ENCODE measurements at places on chromosomes 6 and 20.

DNA sequence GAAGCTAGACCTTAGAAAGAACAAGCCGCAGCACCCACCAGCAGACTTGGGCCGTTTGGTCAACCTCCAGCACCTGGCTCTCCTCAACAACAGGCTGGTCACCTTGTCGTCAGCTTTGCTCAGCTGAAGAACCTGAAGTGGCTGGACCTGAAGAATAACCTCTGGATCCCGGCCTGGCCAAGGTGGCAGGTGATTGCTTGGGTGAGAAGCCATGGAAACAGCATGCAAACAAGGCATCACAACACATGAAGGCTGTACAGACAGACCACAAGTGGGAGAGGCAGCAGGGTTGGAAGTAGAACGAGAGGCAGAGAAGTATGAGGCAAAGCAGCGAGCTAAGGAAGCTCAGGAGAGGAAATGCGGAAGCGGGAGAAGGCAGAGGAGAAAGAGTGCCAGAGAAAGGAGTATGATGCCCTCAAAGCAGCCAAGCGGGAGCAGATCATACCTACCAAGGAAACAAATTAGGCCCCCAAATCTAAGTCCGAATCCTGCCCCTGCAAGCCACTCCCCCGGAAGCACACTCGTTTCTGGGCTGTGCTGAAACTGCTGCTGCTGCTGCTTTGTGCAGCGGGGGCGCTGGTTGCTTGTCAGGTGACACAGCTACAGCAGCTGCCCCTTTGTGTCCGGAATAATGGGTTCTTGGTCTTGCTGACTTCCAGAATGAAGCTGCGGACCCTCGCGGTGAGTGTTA is 121.6 kb upstream of the LGSN start:
- DNase-seq = peak; percentile 91

DNA sequence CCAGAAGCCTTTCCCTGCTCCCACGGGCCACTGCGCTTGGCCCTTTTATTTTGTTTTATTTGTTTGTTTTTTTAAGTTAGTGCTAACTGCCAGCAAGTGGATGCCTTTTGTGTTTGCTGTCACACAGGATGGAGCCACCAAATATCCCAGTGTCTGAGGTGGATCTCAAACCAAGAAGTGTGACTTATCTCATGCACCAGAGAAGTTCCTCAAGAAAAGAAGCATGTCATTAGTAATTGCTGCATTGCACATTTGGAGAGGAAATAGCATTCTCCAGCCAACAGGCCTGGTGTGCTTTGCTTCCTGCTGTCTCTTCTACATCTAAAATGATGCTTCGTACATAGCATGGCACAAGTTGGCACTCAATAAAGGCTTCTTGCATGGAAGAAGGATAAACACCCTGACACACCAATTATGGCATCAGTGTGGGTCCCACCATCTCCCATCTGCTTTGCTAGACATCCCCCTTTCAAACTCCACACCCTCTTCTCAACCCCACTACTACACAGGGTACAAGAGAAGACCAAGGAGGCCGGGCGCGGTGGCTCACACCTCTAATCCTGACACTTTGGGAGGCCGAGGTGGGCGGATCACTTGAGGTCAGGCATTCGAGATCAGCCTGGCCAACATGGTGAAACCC is 1.9 kb upstream of the ATP9A start:
- no peak for DNase-seq

DNA sequence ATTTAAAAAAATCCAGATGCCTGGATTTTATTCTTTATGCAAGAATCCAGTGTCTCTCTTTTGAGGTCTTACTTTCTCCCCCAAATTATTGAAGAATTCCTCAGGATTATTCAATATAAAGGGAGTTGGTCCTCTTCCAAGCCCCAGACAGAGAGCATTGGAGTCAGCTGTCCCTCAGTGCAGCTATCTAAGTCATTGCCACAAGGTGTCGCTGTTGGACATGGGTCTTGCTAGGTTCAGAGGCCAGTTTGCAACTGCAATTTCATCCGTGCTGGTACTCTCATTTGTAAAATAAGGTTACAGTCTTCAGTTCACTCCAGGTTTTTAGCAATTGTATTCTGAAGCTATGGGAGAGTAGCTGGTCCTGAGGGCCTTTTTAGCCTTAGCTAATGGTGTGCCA is 27.8 kb downstream of the CCN2 start:
- DNase-seq = peak; percentile 33

GRCh38 chr6:100163035-100163434 is 169.0 kb upstream of the MCHR2 start:
- DNase-seq = no peak

DNA sequence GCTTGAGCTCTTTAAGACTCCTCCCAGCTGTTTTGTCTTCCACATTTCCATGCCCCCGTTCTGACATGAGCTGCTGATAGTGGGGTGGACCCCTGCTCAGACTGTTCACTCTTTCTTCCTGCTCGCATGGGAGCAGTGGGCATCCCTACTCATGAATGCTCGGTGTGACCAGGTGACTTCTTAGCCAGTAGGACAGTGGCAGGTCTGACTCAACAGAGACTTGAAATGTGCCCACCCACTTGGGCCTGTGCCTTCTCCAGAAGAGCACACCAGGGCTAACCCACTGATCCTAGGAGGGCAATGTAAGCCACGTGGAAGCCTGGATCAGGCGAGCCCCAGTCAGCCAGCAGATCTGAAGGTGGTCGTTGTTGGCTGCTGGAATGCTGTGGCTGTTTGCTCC is 582.0 kb downstream of the QKI start:
- no peak for DNase-seq

DNA sequence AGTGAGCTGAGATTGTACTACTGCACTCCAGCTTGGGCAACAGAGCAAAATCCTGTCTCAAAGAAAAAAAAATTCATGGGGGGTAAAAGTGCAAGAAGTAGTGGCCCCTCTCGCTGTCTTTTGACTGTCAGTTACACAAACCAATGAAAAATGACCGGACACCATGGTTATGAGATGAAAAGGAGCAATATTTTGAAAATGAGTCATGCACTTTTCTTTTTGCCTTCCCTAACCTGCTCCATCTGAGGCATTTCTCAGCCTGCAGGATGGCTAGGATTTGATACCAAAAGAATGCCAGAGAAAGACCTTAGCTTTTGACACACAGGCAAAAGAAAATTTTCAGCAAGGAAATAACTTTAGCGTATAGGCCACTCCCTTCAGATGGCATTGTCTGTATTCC is 181.7 kb upstream of the ARID1B start:
- no peak for DNase-seq

GRCh38 chr6:2680264-2680922 is 70.3 kb downstream of the MYLK4 start:
- DNase-seq = no peak

DNA sequence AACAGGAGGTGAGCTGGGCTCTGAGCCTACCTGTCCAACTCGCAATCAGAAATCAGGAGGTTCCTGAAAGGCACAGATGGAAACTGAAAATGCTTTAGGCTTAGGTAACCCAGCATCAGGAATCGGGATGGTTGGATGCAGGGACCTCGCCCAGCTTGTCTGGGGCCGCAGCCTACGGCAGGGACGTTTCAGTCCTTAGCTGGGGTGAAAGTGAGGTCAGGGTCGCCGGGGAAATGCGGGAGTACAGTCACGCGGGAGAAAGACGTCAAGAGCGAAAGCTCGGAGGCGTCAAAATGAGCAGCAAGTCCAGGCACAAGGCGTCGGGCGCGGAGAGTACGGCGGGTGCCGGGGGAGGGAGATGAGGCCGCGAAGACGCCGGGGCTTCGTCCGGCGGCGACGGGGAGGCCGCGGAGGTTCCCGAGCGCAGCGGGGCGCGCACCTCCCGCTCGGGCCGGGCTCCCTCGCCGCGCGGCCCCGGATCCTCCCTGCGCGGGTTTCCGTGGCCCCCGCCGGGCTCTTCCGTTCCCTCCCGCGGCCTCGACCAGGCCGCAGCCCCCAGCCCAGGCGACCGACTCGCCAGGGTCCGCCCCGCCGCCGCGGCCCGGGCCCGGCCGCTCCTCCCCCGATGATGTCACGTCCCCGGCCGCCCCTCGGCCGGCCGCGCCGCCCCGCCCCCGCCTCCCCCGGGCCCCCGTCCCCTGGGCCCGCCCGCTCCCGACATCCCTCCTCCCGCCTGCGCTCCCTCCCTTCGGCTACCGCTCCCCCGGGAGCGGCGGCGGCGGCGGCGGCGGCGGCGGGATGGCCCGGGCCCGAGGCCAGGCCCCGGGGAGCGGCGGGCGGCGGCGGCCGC is at the start of gene EBF4:
TSS of gene EBF4 (plus strand) at position 745 of the 850 bp plus-strand sequence. CDS start 866 bp downstream, outside the sequence.
- DNase-seq = peak; percentile 19

DNA sequence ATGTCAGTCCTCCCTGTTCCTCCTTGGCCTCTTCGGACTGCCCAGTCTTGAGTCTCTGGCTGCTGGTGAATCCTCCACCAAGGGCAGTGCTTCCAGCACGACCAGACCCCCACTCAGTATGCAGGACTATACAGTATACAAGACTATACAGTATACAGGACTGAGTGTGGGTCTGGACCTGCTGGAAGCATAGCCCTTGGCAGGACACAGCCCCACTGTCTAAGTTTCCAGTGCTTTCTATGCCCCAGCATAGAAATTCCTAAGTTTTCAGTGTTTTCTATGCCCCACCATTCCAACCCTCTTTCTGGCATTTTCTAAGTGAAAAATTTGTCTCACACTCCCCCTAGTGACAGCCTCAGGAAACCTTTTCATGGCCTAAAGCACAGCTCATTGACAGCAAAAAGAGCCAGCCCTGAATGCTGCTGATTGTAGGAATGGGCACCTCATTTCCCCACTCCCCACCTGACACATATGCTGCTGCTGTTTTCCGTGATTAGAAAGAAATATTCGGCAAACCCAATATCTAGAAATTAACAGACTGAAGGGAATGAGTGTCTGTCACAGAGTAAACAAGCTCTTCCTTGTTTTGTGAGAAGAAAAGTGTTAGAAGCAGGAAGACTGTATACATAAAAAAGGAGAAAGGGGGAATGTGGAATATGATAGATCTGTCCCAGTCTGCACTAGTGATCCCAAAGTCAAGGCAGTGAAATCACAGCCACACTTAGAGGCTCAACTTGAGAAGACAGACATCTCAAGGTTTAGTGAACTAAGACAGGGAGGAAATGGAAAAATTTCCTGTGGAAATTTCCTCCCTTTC is 206.9 kb downstream of the IBTK start:
- DNase-seq = peak; percentile 46

DNA sequence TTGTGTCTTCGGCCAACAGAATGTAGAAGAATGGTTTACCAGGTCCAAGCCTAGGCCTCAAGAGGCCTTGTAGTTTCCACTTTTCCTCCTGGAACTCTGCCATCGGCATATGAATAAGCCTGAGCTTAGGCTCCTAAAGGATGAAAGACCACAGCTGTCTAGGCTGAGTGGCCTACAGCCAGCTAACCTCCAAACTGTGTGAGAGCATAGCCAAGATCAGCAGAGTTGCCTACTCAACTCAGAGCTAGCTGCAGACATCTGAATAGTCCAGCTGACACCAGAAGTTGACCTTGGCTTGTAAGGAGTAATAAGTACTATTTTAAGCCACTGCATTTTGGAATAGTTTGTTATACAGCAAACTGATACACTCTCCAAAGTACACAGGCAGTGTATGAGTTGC is 52.6 kb upstream of the SMIM29 start:
- no peak for DNase-seq

- DNase-seq = no peak
Observed at GRCh38 chr6:5294392-5295211, 33.3 kb downstream of the FARS2 start.

GRCh38 chr6:53258774-53259155 is 90.0 kb downstream of the ELOVL5 start:
- DNase-seq = no peak

GRCh38 chr6:158561321-158561884 is 1.5 kb downstream of the TMEM181 start:
- DNase-seq = no peak

- DNase-seq = no peak
Observed at GRCh38 chr6:35019171-35019570, 122.0 kb downstream of the TCP11 start.

DNA sequence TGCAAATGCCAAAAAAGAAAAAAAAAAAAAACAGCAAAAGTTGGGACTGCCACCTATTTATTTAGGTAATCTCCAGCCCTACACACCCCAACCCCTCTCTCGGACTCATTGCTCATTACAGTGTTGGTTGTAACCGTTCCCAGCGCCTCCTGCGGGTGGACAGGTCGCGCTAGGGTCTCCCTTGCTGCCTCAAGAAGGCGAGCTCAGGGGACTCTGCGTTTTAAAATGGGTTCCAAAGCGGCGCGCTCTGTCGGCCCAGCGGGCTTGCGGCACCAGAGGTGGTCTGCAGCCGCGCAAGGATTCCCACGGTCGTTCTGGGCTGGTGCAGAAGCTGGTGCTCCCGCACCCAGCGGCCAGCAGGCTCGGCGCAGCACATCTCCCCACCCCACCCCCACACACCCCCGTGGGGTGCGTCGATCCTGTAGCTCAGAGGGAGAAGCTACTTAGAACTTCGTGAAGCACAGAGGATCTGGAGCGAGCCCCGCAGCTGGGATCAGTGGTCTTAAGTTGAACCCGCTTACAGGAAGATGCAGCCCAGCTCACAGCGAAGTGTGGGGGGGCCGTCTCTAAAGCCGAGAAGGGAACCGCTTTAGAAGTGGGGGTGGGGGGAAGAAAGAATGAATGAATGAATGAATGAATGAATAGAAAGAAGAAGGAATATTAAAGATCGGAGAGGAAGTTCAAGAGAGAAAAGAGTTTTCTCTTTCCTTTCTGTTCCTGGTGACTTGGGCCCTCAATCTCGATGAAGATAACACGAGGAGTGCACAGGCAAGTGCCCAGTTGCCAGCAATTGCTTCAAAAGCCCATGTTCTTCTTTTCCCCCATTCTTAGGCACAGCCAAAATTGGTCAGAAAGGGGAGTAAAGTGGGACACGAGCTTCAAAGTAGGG is 780 bp downstream of the TFAP2A start:
- DNase-seq = peak; percentile 55

DNA sequence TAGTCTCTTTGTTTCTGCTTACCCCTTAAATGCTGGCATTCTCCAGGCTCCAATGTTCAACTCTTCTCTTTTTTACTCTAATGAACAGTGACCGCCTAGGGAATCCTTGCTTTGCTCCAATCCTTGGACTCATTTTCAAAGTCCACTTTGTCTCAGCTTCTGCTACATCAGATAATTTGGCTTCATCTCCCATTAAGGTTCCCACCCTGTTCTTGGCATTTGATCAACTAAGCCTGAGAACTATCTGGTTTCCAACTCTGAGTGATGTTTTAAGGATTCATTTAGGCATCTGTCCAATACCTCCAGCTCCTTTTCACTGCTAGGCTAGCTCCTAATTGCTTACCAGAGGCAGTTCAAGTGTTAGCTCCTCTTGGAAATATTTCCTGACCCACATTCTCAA is 64.9 kb downstream of the ME1 start:
- DNase-seq = no peak

GRCh38 chr6:89299466-89299850 is 15.6 kb downstream of the GABRR2 start:
- DNase-seq = no peak

DNA sequence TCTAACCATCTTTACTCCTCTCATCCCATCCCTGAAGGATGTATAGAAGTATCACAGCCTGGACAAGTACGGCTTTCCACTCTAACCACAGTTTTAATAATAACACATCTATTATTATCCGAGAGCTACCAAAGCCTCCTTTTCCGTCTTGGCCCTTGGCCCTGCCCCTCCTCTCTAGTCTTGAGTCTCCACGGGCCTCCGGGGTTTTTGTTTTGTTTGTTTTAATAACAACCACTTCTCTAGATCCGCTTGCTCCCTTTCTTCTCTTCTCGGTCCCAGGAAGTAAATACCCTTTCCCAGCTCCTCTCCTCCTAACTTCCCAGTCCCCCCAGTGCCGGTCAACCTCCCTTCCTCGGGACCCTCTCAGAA is 661 bp downstream of the LCA5 start:
- DNase-seq = no peak

- no peak for DNase-seq
Observed at GRCh38 chr6:99331531-99331930, 17.9 kb downstream of the FAXC start.

GRCh38 chr20:49399329-49399728 is 83.1 kb downstream of the KCNB1 start:
- DNase-seq = no peak
